Activated T-cell treated with anti-CD3 and anti-CD28 coated beads, Interleukin-2, amount 50 U/mL, for 4 hours (primary cell): ENCODE measurements at places on chromosomes 2 and 18. TPM values are rescaled to one million over a fixed set of nuclear protein-coding genes. Genes with fewer than 3 reads are reported as not detected.

COL6A3 gene
- total RNA-seq = 19.2 TPM

DNA sequence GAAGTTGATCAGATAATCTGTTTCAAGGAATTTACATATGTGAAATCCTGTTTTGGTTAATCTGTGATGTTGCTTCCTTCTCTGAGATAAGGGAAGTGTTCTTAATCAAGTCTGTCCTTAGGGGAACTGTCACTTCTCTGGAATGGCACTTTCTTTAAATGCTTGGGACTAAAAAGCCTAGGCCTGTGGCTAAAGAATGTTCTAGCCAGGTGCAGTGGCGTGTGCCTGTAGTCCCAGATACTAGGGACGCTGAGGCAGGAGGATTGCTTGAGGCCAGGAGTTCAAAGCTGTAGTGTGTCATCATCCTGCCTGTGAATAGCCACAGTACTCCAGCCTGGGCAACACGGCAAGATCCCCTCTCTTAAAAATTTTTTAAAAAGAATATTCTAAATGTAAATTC, 217.6 kb upstream of the SIX3 start:
- DNase-seq = no peak

GRCh38 chr2:159550231-159550630, 66.1 kb downstream of the BAZ2B start:
- no peak for DNase-seq

- no peak for DNase-seq
Observed at GRCh38 chr2:224278531-224278930, 123.4 kb downstream of the FAM124B start.

EDAR gene
- total RNA-seq = not detected

- DNase-seq = no peak
Observed at GRCh38 chr2:28407976-28408690, 15.5 kb downstream of the FOSL2 start.

- DNase-seq = no peak
Observed at GRCh38 chr2:102514061-102514785, 41.2 kb downstream of the SLC9A4 start.

DNA sequence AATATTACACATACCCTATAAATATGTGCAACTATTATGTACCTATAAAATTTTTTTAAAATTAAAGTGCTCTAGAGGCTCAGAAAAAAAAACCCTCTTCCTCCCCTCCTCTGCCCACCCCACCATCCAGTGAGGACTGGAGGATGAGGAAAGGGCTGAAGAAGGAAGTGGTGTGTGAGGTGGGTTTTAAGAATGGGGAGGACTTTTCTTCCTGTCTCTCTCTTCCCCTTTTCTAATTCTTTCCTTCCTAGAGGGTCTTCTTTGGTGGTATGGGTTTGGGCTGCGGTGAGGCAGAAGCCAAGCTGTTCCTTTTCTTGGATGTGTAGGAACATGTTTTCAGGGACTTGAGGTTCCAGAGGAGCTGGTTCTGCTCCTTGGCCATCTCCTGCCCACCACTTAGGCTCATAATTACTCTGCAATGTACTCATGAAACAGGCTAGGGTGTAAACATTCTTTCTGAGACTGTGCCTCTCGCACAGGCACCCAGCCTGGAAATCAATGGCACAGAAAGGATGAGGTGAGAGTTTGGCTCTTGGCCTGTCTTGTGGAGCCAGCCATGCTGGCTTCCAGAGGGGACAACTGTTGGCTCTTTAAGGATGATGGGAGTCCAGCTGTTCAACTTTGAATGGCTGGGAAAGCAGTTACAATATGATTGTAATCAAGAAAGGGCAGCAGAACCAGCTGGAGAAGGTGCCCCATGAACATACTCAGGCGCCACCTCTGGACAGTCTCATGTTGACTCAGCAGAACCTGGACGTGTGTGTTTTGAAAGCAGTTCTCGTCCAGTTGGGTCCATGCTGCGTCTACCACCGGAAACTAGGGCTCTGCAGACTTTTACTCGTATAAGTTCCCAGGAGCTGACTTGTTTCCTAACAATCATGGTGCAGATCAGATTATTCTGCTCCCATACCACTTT, 38.3 kb downstream of the IL1RL2 start:
- DNase-seq = no peak

DNA sequence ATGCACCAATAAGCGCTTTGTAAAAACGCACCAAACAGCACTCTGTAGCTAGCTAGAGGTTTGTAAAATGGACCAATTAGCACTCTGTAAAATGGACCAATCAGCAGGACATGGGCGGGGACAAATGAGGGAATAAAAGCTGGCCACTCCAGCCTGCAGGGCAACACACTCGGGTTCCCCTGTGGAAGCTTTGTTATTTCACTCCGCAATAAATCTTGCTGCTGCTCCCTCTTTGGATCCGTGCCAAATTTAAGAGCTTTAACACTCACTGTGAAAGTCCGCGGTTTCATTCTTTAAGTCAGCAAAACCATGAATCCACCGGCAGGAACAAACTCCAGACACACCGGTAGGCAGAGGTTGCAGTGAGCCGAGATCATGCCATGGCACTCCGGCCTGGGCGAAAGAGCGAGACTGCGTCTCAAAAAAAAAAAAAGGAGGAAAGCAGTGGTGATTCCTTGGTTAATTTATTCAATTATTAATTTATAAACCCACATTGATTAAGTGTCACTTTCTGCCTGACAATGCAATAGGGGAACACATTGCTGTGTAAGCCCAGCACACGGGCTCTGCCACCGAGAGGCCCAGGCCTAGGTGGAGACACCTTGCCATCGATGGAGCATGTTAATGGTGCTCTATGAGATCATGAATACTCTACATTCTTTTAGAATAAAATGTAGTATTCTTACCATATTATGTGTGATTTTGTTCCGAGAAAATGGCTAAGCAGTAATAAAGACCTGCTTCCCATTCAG, 687.6 kb upstream of the HS6ST1 start:
- DNase-seq = no peak

- no peak for DNase-seq
Observed at GRCh38 chr2:232330068-232330999, 48.2 kb upstream of the ALPP start.

GRCh38 chr2:72917138-72917876, at the start of gene EMX1:
Gene EMX1, plus strand, starts transcription at chr2:72917519. Its CDS starts 334 bp downstream, at chr2:72917853.
- no peak for DNase-seq

CXXC1 gene
- 147 TPM for total RNA-seq

ERICH2 gene
- total RNA-seq = not detected

DNA sequence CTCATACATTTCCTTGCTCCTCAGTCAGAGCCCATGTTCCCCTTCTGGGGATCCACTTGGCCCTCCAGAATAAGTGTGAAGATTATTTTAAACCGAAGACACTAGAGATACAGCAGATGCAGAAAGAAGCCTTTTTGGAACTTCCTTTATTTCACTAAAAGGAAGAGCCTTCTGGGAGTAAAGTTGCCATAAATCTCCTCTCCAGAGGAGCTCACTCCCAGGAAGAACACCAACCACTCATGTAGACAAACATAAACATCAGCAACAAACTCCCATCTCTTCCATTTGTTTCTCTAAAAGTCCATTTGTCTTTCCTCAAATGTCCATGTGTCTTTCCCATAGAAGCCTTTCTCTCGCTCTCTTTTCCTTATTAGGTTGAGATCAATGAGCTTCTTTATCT, 62.4 kb upstream of the MSH6 start:
- DNase-seq = no peak

- no peak for DNase-seq
Observed at GRCh38 chr2:17858064-17858463, 20.4 kb upstream of the KCNS3 start.

DNA sequence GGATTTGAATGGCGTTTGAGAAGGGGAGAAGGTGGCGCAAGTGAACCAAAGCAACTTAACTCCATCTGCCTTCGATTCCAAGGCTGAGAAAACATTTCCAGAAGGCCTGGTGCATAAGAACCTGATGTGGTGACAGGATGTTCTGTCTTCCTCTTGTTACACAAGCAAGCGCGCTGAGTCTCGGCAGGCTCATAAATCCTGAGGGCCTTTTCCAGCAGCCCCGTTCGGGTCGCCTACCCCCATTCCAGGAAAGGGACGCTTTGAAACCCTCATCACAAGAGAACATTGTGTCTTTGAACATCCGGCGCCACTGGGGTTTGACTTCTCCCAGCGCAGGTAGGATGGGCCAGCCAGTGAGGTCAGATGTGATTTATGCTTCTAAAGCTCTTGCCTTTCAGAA, 403.5 kb downstream of the SETBP1 start:
- no peak for DNase-seq
